ENCODE measurements at places on chromosomes 16 and 17. TPM values are rescaled to one million over a fixed set of nuclear protein-coding genes. Genes with fewer than 3 reads are reported as not detected.

- no peak for DNase-seq
These were observed 83.1 kb downstream of the NETO2 start for GRCh38 chr16:47060596-47060995.

DNA sequence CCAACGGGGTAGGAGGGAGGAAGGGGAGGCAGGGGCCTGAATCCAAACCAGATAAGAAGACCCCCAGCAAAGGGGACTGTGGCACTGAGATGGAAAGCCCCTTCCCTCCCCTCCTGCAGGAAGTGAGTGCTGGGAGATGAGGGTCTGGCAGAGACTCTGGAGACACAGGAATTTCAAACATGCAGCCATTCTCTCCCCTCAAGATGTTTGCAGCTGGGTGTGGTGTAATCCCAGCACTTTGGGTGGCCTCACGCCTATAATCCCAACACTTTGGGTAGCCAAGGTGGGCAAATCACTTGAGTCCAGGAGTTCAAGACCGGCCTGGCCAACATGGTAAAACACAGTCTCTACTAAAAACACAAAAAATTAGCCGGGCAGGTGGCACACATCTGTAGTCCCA lies 33.9 kb upstream of the FAAP100 start:
- no peak for DNase-seq

GRCh38 chr16:53503991-53504663 lies 1.1 kb upstream of the AKTIP start:
- peak; percentile 64 for DNase-seq

GRCh38 chr16:66776457-66776856 lies 24.9 kb downstream of the TERB1 start:
- no peak for DNase-seq

DNA sequence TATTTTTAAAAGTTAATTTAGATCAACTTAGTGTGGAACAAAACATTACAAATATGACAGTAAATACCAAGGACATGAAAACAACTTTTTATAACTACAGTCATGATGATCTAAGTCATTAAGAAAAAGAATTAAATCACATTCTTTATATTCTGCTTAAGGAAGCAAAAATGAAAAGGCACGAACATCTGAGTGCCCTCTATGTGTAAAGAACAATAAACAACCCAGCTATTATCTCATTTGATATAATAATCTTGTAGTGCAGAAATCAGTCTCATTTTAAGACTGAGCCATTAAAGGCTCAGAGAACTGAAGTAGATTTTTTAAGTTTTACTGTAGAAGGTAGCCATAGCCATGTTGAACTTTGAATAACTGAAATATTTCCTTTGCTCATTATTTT lies 13.4 kb downstream of the MYO1D start:
- DNase-seq = no peak

Gene DNAAF8
- 1.8 TPM for total RNA-seq

Gene KRT39
- 0.52 TPM for total RNA-seq

Gene RHBDL3
- 2.3 TPM for total RNA-seq

Gene PYY
- 55.4 TPM for total RNA-seq

Data from mucosa of descending colon (tissue), 3 donors.